Activated T-cell treated with anti-CD3 and anti-CD28 coated beads for 1 hour (primary cell): ENCODE measurements at places on chromosomes 7 and 10.

- no peak for DNase-seq
These were observed 12.8 kb upstream of the LRRC4 start for GRCh38 chr7:128044064-128044463.

- no peak for DNase-seq
These were observed 58.9 kb upstream of the LBX1 start for GRCh38 chr10:101287997-101288635.

GRCh38 chr10:116005301-116005700 is 267.7 kb downstream of the GFRA1 start:
- DNase-seq, result no peak

- no peak for DNase-seq
These were observed 205.6 kb downstream of the FOXP2 start for GRCh38 chr7:114620208-114620607.

GRCh38 chr10:129760003-129760315 is 204.1 kb downstream of the EBF3 start:
- no peak for DNase-seq
